Stimulated activated CD4-positive, alpha-beta T cell treated with anti-CD3 and anti-CD28 coated beads, Interleukin-1b, Interleukin-23, amount 100 ng/mL, for 24 hours (primary cell): ENCODE measurements at places on chromosomes 12 and 14.
A peak's percentile ranks its signal among the peaks of the same experiment; 100 is the strongest.

DNA sequence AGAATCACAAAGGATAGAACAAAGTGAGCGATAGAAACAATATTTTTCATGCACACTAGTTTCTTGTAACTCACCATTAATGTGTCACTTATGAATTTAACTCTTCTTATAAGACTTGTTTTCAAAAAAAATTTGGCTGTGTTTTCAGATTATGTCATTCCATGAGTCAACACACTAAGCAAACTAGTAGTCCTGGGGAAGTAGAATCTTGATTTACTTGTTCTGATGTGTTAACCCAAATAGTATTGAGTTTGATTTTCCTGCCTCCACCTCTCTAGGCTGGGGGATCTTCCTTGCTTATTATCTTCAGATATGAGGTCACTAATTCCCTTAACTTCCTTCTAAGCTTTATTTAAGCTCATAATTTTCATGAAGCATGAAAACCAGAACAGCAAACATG is 151.0 kb upstream of the SEL1L start:
- no peak for DNase-seq

DNA sequence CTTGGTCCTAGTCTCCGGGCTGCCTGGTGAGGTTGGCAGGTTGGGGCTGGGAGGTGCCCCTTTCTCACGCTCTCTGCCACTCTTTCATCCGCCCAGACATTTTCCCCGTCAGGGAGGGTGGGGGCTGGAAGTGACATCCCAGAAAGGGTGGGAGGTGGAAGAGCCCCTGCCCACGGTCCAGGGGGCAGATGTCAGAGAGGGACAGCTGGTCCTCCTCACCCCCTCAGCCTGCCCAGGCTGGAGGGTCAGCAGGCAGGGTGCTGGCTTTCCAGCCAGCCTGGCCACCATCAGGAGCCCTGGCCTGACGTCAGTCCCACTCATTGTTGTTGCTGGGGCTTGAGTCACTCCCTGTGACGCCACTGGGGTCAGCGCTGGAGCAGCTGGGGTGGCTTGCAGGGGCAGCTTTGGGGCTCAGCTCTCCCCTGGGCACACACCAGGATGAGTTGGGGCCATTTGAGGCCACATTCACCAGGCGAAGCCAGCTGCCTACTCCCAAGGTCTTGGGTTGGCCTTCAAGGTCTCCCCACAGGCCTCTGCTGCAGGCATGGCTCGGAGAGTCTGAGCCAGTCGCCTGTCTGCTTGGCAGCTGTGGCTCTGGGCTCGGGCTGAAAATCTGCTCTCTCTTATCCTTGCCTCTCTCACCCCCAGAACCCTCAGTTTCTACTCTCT is 5.7 kb upstream of the ATG101 start:
- no peak for DNase-seq

DNA sequence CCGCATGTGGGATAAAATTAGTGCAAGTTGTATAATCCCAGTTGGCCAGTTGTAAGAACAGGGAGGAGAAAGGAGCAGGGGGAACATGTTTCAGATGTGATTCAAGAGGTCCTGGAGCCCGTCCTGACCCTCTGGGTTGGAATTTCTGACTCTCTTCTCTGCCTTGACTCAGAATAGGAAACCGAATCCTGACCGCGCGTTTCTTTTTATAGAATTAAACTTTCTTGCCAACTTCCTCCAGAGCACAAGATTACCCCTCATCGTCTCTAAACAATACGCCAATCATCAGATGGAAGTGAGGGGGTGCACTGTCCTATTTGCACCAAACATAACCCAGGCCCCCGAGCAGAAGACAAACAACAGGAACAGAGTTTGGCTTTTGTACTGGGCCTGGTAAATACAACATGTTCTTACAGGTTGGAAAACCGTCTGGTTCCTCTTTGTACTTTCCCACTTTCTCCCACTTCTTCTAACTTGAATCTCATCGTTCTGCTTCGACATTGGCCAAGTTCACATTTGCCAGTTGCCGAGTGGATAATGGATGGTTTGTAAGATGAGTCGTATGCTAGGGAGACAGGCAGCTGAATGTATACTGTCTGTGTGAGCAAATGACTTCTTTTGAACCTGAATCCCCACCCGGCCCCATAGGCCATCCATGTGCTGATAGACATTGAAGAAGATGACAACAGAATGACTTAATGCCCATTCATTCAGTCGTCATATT is 42.6 kb upstream of the MED13L start:
- DNase-seq: peak; percentile 9

DNA sequence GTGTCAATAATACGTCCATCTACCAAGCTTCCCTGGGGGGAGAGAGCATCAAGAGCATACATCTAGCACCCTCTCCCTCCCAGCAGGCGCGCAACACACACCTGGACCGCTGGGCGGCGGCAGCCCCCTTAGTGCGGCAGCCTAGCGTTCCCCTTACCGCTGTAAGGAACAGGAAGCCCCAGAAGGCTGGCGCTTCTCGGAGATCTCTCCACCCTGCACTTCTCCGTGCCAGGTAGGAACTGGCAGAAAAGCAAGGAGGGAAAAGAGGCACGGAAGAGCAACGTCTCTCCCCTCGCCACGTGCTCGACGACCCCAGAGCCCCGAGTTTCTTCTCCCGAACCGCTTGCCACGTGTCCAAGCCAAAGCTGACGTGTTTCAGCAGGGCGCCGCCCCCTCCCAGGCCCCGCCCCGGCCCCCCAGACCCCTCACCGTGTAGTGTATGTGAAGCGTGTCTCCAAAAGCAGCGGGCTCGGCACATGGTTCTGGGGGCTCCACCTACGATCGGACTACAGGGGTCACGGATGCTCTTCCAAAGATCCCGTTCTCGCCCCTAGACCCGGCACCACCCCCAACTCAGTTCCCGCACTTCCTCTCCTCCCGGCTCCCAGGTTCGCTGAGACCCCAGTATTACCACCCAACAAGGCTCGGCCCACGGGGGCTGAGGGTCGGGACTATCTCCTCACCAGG is 532 bp downstream of the FKBP11 start:
- peak; percentile 54 for DNase-seq

GRCh38 chr12:56129206-56129941 is 1.3 kb downstream of the ESYT1 start:
- DNase-seq: peak; percentile 56

DNA sequence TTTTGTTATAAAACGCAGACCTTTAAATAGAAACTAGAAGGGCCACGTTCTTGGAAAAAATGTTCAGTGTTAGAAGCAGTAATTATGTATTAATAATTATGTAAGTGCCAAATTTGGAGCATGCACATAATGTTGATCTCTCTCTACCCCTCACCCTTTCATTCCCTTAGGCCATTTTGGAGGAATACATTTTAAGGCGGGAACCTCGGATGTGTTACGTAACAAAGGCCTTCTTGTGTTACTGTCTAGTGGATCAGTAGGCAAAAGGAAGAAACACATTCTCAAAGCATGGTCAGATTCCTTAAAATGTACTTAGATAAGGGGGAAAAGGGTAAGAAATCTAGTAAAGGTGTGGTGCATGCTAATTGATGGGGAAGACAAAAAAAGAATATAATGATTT is 52.7 kb downstream of the RASSF3 start:
- no peak for DNase-seq

DNA sequence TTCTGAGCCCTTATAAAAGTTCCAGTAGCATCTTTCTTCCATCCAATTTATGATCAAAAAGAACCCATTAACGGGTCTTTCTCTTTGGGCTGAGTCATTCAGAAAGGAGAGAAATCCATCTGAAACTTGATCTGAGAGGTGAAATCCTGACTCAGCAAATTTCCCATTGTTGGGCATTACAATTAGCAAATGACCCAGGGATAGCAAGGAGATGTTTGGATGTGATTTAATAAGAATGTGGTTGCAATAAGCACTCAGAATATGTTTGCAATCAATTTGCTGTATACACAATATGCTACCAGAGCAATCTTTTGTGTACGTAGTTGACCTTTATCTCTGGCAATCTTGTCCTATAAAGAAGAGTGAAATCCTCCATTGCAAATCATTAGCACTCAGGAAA is 122.7 kb downstream of the CCDC60 start:
- DNase-seq: no peak

DNA sequence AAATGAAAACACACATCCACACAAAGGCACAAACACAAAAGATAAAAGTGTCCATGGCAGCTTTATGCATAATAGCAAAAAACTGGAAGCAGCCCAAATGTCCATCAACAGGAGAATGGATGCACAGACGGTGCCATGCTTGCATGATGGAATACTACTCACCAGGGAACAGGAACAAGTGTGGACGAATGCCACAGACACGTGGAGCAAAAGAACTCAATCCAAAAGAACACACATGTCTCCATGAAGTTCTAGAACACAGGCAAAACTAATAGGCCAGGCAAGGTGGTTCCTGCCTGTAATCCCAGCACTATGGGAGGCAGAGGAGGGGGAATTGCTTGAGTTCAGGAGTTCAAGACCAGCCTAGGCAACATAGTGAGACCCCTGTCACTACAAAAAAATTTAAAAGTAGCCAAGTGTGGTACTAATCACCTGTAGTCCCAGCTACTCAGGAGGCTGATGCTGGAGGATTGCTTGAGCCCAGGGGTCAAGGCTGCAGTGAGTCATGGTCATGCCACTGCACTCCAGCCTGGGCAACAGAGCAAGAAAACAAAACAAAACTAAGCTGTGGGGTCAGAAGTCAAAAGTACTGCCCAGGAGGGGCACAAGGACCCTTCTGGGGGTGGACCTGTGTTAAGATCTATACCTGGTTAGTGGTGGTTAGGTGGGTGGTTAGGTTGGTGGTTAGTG is 7.3 kb upstream of the TMEM119 start:
- no peak for DNase-seq

- DNase-seq: no peak
Measured at GRCh38 chr14:87628780-87629179, 364.2 kb downstream of the GALC start.

GRCh38 chr14:71248194-71248593 is 340.9 kb downstream of the PCNX1 start:
- DNase-seq: no peak

GRCh38 chr12:124632519-124632984 is 65.1 kb upstream of the NCOR2 start:
- DNase-seq: no peak

DNA sequence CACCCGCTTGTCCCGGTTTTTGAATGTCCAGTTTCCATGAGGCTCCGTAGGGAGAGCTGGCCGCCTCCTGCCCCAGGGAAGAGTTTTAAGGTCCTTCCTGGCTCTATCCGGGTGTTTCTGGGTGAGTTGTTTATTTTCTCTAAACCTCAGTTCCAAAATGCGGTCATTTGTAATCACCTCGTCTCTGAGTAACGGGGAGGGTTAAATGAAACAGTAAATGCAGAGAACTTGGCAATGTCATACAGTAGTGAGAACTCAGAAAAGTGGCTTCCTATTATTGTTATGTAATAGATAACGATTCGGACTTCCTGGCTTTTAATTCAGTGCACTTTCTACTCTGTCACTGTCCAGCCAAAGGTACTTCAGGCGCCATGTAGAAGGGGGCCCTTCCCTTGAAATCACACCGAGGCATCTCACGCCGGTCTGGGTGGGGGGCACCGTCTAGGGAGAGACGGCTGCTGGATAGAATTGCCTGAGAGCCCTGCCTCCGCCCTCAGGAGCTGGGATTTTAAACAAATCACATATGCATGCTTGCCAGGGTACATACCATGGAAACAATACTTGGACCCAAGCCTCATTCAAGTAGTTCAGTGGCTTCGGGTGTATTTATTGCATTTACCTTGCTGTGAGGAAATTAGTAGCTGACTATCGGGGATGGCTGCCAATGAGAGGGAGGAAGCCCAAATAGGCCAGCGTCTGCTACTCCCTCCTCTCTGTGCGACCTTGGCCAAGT is 26.4 kb downstream of the NOS1 start:
- no peak for DNase-seq

- DNase-seq: peak; percentile 96
Measured at GRCh38 chr12:751999-752694, at the start of gene WNK1. Gene WNK1 (plus strand): TSS chr12:752579. CDS start chr12:753566, 987 bp downstream.

- DNase-seq: no peak
Measured at GRCh38 chr12:38954238-38954873, 49.0 kb upstream of the CPNE8 start.

DNA sequence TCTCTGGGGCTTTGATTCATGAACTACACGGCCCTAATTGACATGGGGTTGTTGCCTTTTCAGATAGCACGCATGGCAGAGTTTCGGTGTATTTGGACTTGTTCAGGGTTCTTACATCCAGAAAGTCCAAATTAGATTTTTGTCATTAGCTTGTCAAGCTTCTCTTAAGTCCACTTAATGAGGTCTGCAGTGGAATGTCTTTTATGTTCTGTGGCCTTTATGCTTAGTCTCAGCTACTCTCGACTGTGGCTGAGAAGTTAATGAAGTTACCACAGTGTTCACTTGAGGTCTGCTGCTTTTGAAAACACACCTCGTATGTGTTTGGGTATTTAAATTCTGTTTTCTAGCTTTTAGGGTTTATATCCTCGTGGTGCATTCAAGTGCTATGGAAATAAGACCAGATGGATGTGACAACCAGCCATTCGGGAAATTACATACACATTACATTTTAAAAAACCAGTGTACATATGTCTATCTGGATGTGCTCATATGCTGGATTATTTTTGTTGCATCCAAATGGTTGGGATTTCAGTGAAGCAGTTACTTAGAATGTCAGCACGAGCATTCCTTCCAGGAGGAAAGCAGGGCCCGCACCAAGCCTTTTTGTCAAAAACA is 80.2 kb downstream of the RMST start:
- no peak for DNase-seq

GRCh38 chr14:50822501-50823042 is 8.4 kb downstream of the NIN start:
- no peak for DNase-seq

- DNase-seq: no peak
Measured at GRCh38 chr12:56046027-56046780, 4.5 kb downstream of the RPS26 start.

DNA sequence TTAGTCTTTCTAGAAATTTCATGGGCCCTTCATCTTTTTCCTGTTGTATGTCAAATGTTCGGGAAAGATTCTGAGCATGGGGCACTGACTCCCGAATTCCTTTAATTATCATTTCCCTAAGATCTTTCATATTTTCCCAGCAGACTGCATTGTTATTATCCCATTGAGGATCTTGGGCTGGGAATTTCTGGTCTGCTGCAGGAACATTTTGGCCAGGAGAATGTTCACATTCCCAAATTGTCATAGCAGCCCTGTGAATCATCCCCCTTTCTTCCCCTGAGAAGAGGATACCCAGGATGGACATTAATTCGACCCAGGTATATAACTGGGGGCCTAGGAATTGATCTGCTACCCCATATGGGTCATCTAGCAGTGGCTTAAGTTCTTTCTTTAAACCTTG is 112.5 kb downstream of the RIN3 start:
- no peak for DNase-seq

- no peak for DNase-seq
Measured at GRCh38 chr12:100020370-100020769, 35.6 kb upstream of the ANKS1B start.

- DNase-seq: no peak
Measured at GRCh38 chr14:69291396-69291795, 31.4 kb downstream of the GALNT16 start.

GRCh38 chr12:18975933-18976332 is 153.6 kb upstream of the PLEKHA5 start:
- no peak for DNase-seq
